Activated CD4-positive, alpha-beta T cell treated with anti-CD3 and anti-CD28 coated beads, Interleukin-2, Interleukin-6, amounts not matched to agents 100 ng/mL and 50 ng/mL, durations not matched to agents 16 hours and 8 hours (primary cell): ENCODE measurements at places on chromosomes 7 and 10.
A peak's percentile ranks its signal among the peaks of the same experiment; 100 is the strongest.

DNA sequence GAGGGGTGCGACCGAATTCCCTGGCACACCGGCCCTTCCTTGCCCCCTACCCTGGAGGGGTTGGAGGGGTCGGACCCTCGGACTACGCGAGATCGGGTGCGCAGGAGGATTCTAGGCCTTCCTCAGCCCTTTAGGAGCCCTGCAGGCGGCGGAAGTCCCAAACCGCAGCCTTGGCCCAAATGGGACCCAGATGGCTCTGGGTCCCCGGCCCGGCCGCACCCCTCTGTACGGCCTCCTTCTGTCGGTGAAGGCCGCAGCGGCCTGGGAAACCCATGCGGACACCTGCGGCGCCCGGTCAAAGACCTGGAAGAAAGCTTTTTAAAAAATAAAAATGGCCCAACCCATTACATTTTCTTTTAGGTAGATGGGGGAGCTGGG lies 2.4 kb upstream of the VAX1 start:
- no peak for DNase-seq

DNA sequence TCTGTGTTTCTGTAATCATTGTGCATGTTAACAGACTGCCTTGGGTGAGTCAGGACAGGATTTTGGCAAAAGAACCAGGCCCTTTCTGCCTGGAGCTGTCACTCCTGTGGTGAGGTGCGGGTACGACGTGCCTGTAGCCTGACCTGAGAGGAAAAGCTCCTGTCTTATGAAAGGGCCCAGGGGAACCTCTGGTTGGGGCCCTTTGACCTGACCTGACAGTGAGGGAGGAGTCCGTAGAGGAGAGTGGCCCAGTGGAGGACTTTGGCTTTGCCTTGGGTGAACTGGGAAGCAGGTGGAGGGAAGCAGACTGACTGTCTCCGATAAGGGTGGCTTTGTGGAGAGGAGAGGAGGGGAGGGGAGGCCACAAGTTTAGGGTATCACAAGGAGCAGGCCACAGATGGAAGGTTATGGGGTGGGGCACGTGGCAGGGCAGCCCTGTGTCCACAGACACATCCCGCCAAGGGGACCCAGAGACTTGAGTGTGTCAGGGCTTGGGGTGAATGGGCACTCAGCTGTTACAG lies 6.9 kb downstream of the PFKP start:
- DNase-seq = no peak

- DNase-seq = no peak
These were observed 436.0 kb upstream of the ADARB2 start for GRCh38 chr10:2173327-2173726.

DNA sequence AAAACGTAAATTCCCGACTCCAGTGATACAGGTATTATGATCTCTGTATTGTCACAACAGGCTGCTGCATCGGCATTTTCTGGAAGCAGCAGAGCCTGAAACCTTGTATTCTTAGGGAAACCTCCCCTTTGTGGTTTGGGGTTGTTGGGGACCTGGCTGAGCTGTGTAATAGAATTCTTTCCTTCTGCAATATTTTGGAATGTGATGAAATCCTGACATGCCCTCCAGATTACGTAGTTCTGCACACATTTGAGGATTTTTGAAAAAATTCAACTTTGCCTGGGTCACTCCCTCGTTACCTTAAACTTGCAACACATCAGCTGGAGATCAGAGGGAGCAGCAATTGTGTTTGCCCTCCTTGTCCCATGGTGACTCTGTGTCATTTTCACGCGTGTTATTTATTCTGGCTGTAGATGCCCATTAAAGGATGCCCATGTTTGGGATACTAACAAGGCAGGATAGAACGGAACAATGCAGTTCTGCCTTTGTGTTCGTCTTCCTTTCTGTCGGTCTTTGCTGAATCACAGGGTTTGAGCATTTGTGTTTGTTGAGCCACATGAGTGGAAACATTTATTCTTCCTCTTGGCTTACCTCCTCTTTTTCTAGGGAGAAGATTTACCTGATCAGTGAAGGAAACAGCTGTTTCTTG lies 181.7 kb downstream of the TCF7L2 start:
- DNase-seq = no peak

GRCh38 chr7:75889223-75889825 lies 10.5 kb downstream of the RHBDD2 start:
- no peak for DNase-seq

GRCh38 chr7:108503112-108504026 lies 22.6 kb downstream of the PNPLA8 start:
- DNase-seq = no peak

DNA sequence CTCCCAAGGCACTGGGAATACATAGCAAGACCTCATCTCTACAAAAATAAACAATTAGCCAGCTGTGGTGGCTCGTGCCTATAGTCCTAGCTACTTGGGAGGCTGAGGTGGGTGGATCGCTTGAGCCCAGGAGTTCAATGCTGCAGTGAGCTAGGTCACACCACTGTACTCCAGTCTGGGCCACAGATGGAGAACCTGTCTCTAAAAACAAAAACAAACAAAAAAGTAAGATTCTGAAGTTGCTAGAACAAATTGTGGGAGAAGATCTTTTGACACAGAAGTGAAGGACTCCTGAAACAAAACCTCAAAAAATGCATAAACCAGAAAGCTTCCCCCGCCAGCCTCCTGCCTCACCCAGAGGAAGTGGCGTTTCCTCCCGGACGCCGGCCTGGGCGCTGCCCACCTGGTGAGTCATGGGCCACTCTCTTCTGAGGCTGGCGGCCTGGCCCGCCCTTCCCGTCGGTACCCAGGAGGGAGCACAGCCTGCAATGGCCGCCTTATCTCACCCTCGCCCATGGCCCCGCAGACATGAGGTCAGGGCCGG lies 25.4 kb upstream of the ELN start:
- peak; percentile 52 for DNase-seq

- no peak for DNase-seq
These were observed 4.4 kb downstream of the RASSF4 start for GRCh38 chr10:44963772-44964633.

GRCh38 chr7:73895626-73896025 lies 34.7 kb downstream of the TMEM270 start:
- no peak for DNase-seq

GRCh38 chr7:151484971-151485707 lies 34.6 kb downstream of the RHEB start:
- DNase-seq = no peak

DNA sequence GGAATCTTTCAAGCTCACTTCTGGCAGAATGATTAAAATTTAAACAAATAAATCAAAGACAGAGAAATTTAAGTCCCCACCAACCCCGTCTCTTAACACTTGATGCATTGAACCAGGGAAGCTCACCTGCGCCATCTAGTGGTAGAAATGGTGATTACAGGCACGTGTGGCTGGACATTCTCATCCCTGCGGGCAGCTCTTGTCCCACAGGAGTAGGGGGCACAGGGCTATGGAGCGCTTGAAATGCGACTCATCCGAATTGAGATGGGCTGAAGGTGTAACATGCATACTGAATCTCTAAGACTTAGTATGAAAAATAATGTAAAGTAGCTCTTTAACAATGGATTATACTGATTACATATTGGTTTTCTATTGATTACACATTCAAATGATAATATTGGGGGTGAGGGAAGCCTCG lies 24.8 kb upstream of the SLIT1 start:
- peak; percentile 80 for DNase-seq

DNA sequence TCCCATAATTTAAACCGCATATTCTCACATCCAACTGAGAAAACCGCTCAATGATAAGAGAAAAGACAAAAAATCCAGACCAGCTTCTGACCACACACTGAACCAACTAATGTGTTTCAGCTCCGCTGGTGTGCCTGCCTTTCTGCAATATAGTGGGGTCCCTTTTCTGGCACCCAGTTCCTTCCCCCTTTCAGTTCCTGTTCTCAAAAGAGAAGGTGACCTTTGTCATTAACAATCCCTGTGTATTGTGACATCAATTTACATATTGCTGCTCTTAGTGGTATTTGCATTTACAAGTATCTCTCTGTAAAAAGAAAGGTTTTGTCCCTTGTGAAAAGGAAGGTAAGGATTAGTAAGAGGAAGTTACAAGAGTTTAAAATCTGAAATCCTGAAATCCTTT lies 1.4 kb downstream of the PPP1R17 start:
- no peak for DNase-seq

GRCh38 chr7:108452707-108453106 lies 3.5 kb downstream of the NRCAM start:
- DNase-seq = peak; percentile 30

GRCh38 chr10:78302739-78302988 lies 269.0 kb downstream of the RPS24 start:
- DNase-seq = no peak

GRCh38 chr7:7103343-7104313 lies 78.7 kb upstream of the C1GALT1 start:
- peak; percentile 54 for DNase-seq

- no peak for DNase-seq
These were observed 872.2 kb downstream of the ANKRD7 start for GRCh38 chr7:119096683-119097082.

DNA sequence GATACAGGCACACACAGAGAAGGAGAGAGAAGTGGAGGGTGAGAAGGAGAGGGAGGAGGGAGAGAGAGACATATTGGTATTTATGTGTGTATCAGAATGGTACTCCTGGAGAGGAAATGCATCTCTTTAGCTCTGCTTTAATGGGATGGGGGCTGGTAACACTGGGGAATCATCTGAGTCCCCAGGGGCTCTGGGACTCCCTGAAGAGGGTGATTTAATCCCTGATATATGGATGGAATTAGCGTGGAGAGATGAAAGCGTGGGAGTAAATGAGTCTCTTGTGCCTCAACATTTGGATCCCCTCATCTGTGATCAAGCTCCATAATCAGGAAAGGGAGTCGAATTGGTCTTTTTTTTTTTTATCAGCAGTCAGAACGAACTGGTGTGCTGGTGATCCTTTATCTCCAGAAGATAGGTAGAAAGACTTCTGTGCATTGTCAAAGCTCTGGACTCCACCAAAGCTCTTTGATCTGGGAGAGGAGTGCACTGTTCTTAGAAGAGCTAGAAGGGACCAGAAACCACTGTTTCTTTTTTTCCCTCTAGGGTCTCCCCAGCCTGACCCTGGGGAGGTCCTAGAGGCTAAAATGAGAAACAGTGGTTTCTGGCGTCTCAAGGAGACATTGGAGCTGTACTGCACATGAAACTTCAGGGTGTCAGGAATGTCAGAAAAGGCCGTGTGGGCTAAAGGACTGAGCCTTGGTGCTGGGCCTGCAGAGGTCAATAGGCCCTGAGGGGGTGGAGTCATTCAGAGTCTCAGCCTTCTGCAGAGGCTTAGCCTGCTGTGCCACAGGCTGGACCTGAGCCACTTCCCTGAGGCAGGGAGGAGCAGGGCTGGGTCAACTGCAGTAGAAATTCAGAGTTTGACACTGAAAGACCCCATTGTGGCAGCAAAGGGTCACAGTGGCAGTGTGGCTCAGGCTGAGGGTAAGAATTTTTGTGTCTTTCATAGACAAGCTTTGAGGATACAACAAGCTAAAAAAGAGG lies 234.4 kb upstream of the SLC26A5 start:
- no peak for DNase-seq

DNA sequence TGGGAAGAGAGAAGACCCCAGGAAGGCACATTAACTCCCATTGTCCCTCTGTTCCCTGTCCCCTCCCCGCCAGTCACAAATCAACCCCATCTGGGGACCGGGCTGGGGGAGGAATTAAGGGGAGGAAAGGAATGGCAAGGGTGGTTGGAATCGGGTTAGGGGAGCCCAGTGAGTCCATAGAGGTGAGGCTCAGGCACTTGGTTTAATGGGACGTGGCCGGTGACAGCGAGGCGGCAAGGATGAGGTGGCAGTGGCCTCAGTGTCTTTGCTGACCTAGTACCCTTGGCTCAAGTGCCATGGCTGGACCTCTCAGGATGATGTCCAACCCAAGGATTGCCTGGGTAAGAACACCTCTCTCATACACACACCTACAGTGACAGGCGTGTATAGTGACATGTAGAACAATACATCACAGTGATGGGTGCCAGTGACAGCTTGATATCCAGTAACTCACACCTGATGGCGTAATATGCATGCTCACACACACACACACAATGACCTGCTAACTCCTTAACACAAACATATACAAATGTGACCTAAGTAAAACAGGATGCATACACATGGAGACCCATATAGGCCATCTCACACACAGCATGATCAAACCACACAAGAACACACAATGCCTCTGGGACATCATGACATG lies 12.3 kb downstream of the KCNIP2 start:
- no peak for DNase-seq

- DNase-seq = no peak
These were observed 824 bp downstream of the LRIT2 start for GRCh38 chr10:84224411-84225028.

GRCh38 chr10:14240253-14241189 lies 90.2 kb downstream of the FRMD4A start:
- peak; percentile 3 for DNase-seq

- no peak for DNase-seq
These were observed 88.8 kb downstream of the C10orf90 start for GRCh38 chr10:126581648-126582046.

- DNase-seq = no peak
These were observed 19.7 kb downstream of the SMURF1 start for GRCh38 chr7:99124236-99124635.

GRCh38 chr7:39924122-39924521 lies 25.9 kb upstream of the CDK13 start:
- DNase-seq = no peak

GRCh38 chr7:103666326-103666725 lies 220.3 kb upstream of the SLC26A5 start:
- DNase-seq = no peak

- DNase-seq = no peak
These were observed 78.6 kb downstream of the THSD7A start for GRCh38 chr7:11753433-11753832.

DNA sequence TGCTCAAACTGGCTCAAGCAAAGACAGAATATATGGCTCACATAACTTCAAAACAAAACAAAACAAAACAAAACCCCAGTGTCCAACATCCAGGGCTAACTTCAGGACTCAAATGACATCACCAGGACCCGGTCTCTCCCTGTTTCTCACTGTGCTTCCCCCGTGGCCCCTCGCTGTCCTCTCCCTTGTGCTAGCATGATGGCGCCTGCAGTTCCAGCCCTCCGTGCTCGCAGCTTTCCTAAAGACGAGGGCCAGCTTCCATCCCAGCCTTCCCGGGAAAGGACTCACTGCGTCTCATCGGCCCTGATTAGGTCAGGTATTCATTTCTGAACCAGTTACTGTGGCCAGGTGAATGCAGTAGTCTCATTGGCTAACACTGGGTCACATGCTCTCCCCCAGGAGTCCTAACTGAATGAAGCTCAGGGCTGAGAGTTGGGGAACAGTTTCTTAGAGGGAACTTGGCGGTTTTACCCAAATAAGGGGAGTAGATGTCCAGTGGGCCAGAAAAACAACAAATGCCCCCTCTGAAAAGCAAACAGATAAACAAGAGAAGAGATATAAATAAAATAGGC lies 33.0 kb upstream of the CTBP2 start:
- no peak for DNase-seq

- DNase-seq = peak; percentile 5
These were observed 367.7 kb downstream of the PHF14 start for GRCh38 chr7:11341285-11341944.

GRCh38 chr10:109259293-109259692 lies 664.0 kb downstream of the XPNPEP1 start:
- DNase-seq = no peak

DNA sequence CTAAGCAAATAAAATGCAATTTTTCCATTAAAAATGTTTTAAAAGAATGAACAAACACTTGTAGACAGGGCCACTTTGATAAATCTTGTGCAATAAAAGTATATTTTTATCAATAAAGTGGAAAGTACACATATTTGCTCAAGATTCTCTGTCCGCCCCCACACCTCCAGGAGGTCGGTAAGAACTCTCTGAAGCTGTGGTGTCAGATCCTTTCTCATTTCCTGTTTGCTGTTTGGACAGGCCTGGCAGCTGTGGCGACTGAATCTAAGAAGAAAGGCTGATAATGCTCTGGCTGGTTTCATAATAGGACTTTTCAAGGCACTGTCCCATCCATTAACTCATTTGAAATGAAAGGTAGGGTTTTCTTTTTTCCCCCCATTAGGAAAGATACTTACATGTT lies 15.3 kb upstream of the ASB4 start:
- peak; percentile 28 for DNase-seq
